ENCODE measurements at places on chromosomes 7 and 10.

- DNase-seq = no peak
Observed at GRCh38 chr10:102324061-102324460, 71.4 kb upstream of the NFKB2 start.

DNA sequence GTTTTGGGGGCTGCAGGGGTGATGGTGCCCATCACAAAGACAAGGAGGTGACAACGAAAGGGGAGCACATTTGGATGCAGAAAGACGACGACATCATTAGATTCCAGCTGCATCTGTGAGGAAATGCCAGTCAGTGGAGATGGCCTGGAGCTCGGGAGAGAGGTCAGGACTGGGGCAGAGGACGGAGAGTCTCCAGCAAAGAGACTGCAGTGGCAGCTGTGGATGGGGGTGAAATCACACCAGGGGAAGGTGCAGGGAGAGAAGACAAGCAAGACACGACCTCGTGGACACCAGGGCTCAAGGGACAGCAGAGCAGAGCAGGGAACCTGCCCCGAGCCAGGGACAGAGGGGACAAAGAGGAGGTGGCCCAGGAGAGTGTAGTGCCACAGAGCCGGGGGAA, 203.4 kb downstream of the PRPF18 start:
- DNase-seq = no peak

- DNase-seq = no peak
Observed at GRCh38 chr7:25758559-25758958, 393.4 kb upstream of the NFE2L3 start.

- DNase-seq = no peak
Observed at GRCh38 chr7:151661587-151661986, 141.9 kb upstream of the RHEB start.

DNA sequence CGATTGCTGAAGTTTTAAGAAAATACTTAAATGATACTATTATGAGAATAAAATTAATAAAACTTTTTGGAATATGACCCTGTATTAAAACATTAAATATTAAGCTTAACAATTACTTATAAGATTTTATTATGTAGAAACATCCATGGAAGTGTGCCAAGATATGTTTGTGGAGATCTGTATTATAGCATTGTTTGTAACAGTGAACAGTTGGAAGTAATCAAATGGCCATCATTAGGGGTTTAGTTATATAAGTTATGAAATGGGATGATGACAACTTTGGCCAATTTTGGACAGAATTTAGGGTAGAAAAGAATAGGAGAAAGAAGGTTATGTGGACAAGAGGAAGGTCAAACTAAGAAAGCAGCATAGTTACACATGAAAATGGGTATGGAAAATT, 88.0 kb downstream of the AKAP9 start:
- no peak for DNase-seq

DNA sequence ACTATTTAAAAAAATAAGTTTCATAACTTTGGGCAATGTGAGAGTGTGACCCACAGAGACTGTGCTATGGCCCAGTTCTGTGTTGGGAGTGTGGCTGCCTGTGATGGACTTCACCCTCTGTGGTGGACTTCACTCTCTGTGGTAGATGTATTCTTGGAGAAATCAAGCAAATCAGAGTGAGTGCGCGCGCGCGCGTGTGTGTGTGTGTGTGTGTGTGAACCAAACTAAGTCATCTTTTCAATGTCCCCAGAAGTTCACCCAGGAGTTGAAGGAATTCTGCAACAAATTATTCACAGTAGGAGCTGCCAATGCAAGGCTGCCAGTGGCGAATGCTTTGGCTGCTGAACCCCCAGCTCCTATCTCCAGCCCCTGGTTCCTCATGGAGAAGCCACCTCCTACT, 184.5 kb downstream of the ADAM12 start:
- DNase-seq = peak; percentile 16

DNA sequence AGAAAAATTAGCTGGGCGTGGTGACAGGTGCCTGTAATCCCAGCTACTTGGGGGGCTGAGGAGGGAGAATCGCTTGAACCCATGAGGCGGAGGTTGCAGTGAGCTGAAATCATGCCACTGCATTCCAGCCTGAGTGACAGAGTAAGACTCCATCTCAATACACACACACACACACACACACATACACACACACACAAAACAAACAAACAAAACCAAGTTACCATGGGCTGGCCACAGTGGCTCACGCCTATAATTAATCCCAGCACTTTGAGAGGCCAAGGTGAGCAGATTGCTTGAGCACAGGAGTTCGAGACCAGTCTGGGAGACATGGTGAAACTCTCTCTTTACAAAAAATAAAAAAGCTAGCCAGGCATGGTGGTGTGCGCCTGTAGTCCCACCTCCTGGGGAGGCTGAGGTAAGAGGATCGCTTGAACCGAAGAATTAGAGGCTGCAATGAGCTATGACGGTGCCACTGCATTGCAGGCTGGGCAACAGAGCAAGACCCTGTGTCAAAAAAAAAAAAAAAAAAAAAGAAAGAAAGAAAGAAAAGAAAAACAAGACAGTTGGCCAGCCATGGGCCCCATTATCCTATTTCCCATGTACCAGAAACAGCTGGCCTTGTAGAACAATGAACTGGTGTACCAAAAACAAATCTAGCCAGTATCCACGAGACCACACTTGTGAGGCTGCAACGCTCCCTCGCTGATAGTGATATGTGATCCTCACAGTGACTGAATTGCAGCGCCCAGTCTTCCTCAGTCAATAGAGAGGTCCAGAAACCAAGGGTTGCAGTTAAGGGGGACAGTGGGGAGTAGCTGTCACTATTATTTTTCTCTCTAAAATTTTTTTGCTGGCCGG, 6.6 kb upstream of the AGFG2 start:
- DNase-seq = no peak

DNA sequence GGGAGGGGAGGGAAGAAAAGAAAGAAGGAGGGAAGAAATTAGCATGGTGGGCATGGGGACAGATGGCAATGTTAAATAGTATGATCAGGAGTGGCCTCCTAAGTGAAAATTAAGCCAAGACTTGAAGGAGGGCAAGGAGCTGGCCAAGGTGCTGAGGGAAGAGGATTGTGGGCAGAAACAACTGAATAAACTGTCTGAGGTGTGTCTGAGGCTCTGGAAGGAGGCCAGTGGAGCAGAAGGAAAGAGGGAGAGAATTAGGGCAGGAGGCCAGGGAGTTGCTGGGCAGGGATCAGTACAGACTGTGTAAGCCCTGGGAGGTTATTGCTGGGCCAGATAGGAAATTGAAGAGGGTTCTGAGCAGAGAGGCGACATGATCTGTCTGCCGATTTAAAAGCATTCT, 40.6 kb upstream of the VKORC1L1 start:
- DNase-seq = peak; percentile 47

DNA sequence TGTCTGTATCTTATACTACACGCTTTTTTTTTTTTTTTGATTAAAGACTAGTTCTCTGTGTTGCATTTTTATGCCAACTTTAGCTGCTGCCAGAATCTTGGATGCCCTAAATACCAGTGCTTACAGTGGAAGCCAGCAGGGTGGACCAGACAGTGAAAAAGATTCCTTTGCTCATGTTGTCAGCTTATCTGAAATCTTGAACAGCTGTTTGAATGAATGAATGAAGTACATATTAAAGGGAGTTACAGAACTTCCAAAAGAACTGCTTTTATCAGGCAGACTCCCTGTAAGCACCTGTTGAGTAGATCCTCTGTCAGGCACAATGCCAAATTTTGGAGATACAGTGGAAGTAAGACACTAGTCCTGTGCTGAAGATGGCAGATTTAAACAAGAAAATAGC, 184.9 kb downstream of the PPP1R9A start:
- no peak for DNase-seq

DNA sequence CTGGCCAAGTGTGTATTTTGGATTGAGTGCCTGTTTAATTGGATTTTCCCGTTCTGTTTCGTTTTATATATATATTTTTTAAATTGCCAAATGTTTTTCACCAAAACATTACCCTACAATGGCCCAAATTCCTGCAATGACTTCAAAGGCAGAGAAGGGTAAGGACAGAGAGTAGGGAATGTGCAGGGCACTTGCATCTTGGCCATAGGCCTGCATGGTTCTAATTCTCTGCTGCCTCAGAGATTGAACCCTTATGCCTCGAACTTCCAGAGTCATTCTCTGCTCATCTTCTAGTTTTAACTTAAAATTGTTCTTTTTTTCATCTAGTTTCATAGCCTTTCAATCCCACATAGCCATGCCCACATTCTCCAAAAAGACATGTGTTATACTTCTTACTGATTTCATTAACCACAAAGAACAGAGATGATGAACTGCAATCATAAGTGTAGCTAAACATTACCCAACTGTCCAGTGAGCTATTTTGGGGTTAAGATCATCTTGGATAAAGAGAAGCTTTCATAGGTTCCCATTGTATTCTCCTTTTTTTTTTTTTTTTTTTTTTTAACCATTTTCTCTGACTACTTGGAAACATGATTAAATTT, 177.6 kb downstream of the PLXDC2 start:
- peak; percentile 6 for DNase-seq

GRCh38 chr10:63675171-63675570, 154.0 kb downstream of the REEP3 start:
- no peak for DNase-seq

DNA sequence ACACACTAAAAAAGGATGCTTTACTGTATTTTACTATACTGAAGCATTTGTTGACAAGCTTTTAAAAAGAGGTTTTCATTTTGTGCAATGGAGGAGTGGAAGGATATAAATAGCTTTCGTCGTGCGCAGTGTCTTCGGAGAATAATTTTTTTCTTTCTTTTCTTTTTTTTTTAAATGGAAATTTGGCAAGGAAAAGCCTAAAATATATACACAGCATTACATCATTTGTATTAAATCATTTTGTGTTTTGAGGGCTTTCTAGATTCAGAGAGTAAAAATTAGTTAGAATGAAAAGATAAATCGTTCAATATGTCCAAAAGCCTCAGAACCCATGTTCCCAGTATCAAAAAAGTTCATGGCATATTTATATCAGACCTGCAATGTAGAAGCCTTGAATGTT, 150.2 kb upstream of the FERD3L start:
- no peak for DNase-seq

DNA sequence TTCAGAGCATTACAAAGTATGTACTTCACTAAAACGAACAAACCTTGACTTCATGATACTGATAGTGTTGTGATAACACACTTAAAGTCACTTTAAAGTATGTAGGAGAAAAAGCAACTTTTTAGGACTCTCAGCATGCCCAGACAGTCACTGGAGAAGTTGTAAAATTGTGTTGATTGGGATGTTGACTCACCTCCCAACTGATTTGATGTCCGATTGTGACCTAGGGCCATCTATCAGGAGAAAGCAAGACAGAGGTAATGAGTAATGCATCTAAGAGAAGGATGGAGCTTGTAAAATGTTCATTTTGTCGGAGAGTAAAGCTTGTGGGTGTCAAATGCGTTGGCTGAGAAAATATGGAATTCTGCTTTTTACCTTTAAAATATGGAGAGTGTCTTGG, 135.4 kb upstream of the SEMA3D start:
- no peak for DNase-seq

DNA sequence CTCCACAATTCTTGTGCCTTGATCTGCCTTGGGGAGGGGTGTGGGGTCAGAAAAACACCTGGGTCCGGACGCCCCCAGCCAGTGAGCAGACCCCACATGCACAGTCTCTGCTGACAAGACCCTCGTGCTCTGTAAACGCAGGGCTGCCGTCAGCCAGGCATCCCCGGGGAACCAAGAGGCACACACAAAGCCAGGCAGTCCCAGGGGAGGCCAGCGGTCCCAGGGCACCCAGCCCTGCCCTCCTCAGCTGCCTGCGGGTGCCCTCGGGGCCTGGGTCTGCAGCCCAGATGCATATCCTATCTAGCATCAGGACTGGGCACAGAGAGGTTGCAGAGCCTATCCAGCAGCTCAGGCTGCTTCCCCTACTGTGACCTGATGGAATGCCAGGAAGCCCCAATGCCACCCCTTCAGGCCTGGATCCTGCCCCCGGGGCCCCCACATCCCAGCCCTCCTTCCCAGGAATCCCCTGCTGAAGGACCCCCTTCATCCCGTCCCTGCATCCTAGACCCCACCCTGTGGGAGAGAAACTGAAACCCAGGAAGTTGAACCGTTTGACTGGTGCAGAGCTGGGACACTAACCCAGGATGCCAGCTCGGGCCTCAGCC, 92.4 kb downstream of the MICALL2 start:
- DNase-seq = no peak

DNA sequence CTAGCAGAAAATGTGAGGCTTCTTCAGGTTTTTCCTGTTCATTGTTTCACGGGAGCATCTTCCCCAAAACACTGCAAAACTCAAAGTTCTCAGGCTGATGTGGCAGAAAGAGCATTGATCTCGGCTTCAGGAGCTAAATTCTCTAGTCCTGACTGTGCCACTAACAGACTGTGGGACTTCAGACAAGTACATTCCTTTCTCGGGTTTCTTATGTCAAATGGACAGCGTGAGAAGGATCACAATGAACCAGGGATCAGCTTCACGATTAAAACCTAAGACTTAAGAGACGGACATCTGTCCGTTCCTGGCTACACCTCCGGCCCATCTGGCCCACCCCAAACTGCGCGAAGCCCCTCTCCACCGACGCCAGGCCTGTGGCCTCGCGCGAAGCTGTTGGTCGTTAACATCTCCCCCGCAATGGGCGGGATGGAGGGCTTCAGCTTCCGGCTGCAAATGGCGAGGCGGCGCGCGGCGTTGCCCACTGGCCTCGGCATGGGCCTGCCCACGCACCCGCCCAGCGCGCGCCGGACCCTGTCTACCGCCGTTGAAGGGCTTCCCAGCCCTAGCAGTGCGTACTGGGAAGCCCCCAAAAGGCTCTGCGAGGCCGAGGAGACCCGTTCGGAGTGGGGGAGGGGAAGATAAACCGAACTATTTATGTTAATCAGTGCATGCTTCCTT, 549 bp upstream of the DDX50 start:
- no peak for DNase-seq

GRCh38 chr7:50314836-50315592, 10.5 kb downstream of the IKZF1 start:
- DNase-seq = no peak

- no peak for DNase-seq
Observed at GRCh38 chr7:55296070-55296469, 69.1 kb upstream of the LANCL2 start.

- DNase-seq = peak; percentile 88
Observed at GRCh38 chr7:97064972-97065587, 40.4 kb upstream of the DLX5 start.

Measured in OCI-M1 (cell line).